Large intestine (tissue), 12 donors: ENCODE measurements at places on chromosomes 11 and 22.

GRCh38 chr22:46766611-46767010 is 4.2 kb downstream of the TBC1D22A start:
- DNase-seq: no peak

- no peak for DNase-seq
Measured at GRCh38 chr11:16160146-16160545, 196.2 kb downstream of the SOX6 start.

GRCh38 chr11:58771458-58771855 is 39.7 kb upstream of the GLYAT start:
- DNase-seq: no peak

- no peak for DNase-seq
Measured at GRCh38 chr22:37999640-38000272, 15.4 kb upstream of the SOX10 start.

DNA sequence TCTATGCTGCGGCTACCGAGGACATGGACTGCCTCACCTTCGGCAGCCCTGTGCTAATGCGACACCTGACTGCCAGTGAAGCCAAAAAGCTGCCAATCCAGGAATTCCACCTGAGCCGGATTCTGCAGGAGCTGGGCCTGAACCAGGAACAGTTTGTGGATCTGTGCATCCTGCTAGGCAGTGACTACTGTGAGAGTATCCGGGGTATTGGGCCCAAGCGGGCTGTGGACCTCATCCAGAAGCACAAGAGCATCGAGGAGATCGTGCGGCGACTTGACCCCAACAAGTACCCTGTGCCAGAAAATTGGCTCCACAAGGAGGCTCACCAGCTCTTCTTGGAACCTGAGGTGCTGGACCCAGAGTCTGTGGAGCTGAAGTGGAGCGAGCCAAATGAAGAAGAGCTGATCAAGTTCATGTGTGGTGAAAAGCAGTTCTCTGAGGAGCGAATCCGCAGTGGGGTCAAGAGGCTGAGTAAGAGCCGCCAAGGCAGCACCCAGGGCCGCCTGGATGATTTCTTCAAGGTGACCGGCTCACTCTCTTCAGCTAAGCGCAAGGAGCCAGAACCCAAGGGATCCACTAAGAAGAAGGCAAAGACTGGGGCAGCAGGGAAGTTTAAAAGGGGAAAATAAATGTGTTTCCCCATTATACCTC is 3.3 kb downstream of the FEN1 start:
- DNase-seq: no peak
